ENCODE measurements at places on chromosomes 2 and 18. TPM values are rescaled to one million over a fixed set of nuclear protein-coding genes. Genes with fewer than 3 reads are reported as not detected.

GRCh38 chr2:30232801-30233130 lies 1.4 kb downstream of the LBH start:
- DNase-seq = no peak

Gene SPC25
- 49.9 TPM for total RNA-seq

Gene GNLY
- total RNA-seq = not detected

- DNase-seq = no peak
Measured at GRCh38 chr2:6782517-6783237, 83.0 kb downstream of the CMPK2 start.

DNA sequence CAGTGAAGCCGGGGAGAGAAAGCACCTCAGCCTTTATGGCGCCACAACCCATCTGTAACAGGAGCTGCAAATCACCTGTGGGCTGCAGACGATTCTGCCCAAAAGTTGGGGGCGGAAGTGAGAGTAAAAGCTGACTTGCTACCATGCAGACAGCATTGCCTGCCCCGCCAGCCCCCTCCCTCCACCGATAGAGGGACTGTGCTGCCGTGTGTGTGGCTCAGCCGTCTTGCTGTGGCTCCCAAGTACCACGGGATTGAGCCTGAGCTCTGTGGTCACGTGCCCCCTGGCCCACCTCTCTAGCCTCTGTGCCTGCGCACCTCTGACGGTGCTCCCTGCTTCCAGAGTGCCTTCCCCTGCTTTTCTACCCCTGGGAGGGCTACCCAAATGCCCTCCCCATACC lies 79.6 kb downstream of the GLI2 start:
- no peak for DNase-seq

- no peak for DNase-seq
Measured at GRCh38 chr2:165989851-165990250, 36.3 kb upstream of the TTC21B start.

DNA sequence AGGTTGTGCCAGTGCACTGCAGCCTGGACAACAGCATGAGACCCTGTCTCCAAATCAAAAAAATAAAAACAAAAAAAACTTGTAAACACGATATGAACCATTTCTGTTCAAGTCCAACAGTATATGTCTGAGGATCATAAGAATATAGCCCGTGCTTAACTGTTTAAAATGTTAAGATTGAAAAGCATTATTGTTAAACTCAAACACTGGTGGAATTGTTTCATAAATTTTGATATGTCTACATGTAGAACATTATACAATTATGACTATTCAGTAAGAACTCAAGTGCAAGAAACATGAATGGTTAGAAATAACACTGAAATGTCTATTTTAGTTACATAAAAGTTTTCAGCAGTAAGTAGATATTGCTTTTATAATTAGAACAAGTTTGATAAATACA lies 29.7 kb downstream of the PPIG start:
- no peak for DNase-seq

DNA sequence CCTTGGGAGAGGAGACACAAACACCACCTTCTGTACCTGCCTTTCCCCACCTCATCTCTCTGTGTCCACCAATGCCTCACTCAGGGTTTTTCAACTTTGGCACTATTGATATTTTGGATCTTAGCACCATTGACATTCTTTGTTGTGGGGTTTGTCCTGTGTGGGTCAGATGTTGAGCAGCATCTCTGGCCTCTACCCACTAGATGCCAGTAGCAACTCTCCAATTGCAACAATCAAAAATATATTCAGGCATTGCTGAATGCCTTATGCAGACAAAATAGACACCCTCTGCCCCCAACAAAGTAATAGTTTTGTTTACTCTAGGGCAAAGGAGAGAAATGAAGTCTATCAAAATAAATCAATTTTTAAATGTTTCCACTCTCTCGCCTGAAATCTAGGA lies 1384.3 kb upstream of the NXPH2 start:
- no peak for DNase-seq

Gene TEKT4
- not detected for total RNA-seq

Gene KIF5C
- total RNA-seq = 41.9 TPM

DNA sequence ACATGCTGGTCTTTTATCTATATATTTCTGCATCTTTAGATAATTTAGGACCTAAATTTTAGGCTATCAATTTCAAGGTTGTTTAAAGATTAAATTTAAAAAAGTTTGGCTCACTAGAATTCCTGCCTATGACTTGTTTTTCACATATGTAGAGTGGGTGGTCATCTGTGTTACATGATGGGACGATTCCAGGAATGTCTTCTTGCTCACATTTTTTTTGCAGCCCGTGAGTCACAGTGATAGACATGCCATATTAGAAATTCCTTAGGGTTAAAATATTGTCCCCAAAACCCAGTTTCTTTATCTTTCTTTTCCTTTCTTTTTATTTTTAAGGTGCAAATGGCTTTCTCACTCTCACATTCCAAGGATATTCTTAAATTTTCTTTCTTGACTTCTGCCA lies 652.0 kb downstream of the PLCL1 start:
- DNase-seq = no peak

DNA sequence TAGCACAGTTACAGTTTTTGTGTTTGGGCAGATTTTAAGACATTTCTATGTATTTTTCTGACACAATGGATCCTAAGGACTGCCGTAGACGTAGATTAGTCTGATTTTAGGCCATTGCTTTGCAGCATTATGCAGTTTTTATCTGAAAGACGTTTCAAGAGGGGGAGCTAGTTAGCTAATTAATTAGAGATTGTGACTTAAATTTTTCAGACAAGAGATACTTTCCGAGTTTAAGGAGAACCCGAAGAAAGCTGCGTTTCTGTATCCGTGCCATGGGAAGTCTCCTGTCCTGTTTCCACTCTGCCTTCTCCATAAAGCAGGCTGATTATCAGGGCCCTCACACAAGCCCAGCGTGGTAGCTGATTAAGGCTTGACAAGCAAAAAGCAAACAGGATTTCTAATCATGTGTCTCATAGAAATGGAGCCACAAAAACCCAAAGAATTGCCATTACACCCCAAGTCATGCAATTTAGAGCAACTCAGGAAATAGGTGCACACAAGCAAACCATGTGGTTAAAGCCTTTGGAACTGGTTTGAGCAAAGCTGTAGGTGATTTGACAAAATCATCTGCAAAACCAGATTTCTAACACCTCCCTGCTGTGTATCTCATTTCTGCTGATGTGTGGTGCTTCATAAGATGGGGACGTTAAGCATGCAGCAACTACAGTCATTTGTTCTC lies 808.1 kb downstream of the RNF144A start:
- DNase-seq = peak; percentile 67

Gene RMDN2
- 3.9 TPM for total RNA-seq

- no peak for DNase-seq
Measured at GRCh38 chr2:74471332-74472065, 981 bp downstream of the MRPL53 start.

Gene CYP27A1
- total RNA-seq = 54.9 TPM

DNA sequence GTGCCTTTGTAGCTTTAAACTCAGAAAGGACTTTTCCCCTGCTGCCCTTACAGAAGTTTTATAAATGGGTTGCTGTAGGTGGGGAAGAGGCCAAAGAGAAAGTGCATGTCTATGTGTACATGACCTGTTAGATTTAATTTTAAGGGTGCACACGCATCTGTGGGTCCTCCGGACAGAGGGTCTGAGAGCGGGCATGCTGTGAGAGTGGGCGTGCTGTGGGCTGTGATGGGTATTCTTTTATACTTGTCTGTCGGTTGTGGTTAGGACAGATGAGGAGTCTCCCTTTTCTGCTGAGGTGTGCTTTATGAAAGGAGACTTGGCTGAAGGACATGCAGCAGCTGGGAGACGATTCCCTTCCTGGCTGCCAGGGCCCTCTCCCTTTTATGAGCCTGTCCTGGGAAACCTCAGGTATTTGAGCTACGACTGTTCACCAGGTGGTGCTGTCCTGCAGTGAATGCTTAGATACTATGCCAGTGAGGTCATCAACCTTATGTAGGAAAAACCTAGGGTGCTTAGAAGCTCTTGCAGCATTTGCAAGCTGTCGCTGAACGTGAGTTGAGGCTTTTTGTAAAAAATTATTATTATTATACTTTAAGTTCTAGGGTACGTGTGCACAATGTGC lies 67.5 kb downstream of the TANC1 start:
- DNase-seq = peak; percentile 90

Gene B4GALT6
- total RNA-seq = 47.8 TPM

Gene CELF4
- 4.6 TPM for total RNA-seq

DNA sequence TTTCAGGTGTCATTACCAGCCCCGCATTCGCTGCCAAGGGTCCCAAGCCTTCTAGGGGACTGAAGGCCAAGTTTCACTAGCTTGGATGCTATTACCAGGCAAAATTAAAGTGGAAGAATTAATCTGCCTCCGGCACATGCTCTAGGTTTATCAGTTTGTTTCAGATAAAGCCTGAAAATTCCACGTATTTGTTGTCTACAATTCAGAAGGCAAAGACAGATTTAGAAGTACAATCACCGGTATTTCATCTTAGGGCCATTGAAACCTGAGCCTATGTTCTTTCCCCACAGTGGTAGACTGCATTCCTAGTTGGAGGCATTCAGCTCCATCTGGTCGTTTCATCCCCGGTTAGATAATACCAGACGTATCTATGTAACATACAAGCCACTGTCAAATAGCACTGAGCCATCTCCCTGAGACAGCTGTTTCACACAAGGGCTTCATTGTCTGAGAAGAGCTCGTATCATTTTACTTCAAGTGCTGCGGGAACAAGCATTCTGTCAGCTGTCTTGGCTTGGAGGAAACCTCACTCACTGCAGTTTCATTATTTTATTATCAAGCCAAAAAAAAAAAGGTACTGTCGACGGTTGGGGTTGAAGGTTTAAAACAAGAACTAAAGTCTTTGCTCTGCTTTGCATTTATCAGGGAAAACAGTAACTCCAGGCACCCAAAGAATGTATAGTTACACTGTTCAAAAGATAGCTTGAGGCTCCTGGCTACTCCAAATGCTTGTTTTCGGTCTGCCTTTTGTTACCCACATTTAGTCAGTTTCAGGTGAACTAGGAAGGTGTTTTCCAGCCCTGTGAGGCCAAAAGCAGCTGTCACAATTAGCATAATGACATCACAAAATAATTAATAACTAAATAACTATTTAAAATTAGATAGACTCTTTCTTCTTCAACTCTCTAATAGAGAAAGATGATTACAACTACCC lies 76.7 kb downstream of the TGIF1 start:
- no peak for DNase-seq

GRCh38 chr18:54828281-54828881 lies at the start of gene RAB27B:
Gene RAB27B (plus strand): TSS chr18:54828477. CDS start chr18:54877586, 49,109 bp downstream.
- peak; percentile 94 for DNase-seq

- DNase-seq = no peak
Measured at GRCh38 chr18:79645291-79645983, 34.2 kb upstream of the CTDP1 start.

Gene GAL3ST2
- total RNA-seq = 0.77 TPM

Gene TMEM247
- not detected for total RNA-seq

Gene GALNT13
- total RNA-seq = 9.8 TPM

DNA sequence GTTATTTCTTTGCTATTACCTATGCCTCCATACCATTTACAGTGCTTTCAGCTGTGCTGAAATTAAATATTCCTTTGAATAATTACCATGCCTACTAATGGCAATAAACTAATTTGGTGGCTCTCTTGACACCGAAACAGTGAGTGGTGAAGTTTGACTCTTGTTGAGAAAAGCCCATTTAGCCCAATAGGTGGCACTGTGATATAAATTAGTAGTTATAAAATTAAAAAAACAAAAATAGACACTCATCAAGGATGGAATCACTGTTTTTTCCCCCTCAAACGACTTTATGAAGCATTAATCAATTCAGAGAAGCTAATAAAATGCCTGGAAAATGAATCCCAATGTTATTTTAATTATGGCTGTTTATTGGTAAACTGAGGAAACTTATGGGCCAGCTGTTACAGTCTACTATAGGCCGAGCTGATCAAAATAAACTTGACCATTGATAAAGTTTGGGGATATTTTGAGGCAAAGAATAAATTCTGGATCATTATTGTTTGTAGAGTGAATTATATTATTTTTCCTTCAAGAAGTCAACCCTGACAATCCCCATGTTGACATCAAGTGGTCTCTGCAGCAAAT lies 339.6 kb downstream of the TRIB2 start:
- DNase-seq = no peak

DNA sequence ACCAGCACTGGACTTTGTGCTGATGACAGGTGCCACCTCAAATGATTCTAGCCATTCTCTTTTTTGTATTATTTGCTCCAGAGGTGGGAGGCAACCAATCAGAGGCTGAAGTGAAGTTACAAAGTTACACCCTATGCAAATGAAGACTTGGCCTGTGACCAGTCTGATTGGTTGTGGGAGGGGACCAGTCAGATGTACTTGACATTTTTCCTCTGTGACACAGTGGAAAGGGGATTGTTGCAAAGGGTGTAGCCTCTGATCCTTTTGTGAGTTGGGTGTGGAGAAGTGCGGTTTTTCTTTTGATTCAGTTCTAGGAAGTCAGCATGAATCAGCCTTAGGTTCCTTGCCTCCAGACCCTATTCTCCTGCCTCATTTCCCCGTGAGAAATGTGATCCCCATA lies 244.0 kb downstream of the ARL6IP6 start:
- DNase-seq = no peak

- no peak for DNase-seq
Measured at GRCh38 chr2:65870826-65871225, 438.4 kb upstream of the SPRED2 start.

Gene SP5
- 81.0 TPM for total RNA-seq

DNA sequence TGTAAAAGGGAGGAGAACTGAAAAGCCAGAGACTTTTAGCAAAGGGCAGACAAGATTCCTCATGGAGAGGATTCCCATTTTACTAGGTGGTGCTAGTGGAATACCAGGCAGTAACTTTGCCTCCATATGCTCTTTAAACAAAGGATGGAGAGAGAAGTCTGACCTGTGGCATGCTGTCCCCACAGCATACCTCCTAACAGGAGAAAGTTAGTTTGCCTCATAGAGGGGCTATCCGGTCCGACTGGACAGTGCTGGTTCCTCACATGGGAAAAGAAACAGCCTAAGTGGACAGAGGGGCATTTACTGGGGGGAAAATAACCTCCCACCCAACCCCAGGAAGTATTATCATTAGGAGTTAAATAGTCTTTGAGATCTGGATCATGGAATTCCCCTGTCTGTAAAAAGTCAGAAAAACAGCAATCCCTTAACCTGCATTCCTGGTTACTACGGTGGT lies 31.6 kb upstream of the GMCL1 start:
- no peak for DNase-seq

Gene LRATD1
- total RNA-seq = 1.1 TPM

Data from endodermal cell (in vitro differentiated cells).